ENCODE measurements at places on chromosomes 3 and 15.
A peak's percentile ranks its signal among the peaks of the same experiment; 100 is the strongest.

GRCh38 chr15:73873889-73874511, 636 bp downstream of the TBC1D21 start:
- peak; percentile 60 for DNase-seq

DNA sequence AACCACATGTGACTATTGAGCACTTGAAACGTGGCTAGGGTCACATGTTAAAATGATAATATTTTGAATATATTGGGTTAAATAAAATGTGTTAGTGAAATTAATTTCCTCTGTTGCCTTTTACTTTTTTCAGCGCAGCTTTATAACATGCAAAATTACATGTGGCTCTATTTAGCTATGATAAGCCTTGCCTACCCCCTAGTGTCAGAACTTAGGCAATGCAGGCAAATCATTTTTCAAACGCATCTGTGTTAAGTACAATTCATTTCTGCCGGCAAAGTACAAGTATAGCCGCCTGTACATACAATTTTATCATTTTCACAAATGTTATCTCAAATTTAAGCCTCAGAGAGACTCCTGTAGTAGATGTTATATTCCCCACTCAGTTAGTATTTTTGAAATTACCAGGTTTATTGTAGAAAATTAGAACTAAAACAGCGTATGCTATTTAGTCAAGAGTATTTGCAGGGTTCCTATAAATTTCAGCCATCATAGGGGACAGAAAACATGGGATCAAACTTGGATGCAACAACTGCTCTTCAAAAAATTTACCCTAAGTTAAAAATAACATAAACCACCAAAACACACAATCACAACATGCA, 56.1 kb downstream of the TAFA4 start:
- DNase-seq = peak; percentile 23

DNA sequence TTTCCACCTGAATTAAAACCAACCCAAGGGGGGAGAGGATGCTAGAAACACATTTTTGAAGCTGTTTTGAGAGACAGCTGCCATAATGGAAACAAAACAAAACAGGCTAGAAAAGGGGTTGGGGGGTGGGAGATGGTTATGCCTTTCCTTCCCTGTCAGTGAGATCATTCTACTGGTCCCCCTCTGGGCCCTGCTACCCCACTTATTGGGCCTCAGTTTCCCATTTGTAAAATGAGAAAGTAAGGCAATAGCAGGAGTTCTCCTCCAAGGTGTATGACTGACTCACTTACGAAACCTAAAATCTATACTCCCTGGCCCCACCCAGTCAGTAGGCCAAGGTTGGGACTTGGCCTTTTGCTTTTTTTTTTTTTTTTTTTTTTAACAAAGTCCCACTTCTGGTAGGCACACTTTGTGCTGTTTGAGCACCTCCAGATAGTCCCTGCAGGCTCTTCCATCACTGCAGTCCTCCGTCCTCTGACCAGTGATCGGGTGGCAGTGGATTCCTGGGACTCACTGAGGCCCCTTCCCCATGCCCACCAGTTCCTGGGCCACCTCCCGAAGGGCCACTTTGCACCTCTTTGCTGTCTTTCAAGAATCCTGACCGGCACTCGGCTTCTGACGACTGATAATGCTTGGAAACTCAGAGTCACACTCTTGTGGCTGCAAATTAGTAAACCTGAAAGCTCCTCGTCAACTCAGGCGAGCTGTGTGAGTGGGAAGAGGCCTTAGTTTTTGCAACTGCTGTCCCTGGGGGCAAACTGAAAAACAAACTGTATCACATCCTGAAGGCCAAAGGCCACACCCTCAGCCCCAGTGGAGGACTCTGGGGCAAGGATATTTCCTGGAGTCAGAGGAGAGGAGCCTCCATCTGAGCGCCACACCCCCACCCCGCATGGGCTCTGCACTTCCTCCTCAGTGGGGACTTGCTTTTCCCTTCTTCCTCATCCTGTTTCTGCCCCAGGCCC, 6.7 kb upstream of the PSTPIP1 start:
- DNase-seq = no peak

GRCh38 chr3:149003653-149004305, 12.4 kb downstream of the GYG1 start:
- DNase-seq = no peak

DNA sequence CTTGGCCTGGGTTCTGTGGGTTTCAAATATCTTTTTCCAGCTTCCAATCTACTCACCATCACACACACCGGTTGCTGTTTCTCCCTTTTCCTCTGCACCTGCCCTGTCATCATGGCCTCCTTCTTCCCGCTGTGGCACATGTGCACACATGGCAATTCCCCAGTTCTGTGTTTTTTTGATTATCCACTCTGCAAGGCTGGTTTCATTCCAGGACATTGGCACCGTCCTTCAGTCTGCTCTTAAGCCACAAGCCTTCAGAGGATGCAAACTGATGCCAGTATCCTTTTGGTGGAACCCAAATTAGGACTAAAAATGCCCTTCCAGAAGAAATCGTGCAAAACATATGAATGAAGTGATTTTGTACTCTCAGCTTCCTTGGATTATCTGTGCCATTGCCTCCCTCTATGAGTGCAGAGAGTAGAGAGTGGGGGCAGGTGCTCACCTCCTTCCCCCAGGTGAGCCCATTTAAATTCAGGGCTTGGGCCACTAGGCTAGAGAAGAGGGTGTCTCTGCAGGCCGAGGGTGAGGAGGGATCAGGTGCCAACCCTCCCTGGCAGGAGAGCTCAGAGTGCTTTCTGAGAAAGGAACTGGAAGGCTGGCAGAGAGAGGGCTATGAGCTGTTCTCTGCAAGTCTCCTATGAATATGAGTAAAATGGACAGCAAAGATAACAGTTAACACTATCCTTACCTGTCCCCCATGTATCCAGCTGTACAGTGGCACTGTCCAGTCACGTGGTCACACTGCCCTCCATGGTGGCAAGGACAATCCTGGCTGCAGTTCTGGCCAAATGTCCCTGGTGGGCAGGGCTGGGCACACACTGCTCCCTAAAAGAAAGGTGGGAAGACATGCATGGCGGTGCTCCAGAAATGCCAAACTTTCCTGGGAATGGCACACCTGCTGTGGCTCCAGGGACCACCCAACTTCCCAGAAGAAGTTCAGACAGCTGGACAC, 100.8 kb downstream of the RAB11A start:
- DNase-seq = no peak

DNA sequence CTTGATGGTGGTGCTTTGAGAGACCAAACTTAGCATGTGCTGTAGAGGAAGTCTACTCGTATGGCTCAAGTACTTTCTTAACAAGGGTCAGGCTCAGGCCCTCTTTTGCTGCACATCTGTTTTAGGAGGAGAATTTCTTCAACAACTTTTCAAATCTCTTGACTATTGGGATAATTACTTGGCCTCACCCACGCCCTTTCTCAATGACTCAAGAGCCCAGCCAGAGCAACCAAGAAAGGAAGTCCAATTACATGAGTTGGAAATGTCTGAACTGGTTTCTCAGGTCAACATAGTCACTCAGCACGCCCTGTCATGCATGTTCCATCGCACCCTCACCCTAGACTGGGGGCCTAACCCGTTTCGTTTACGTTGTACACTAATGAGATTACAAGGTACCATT, 44.8 kb upstream of the UMPS start:
- DNase-seq = no peak

DNA sequence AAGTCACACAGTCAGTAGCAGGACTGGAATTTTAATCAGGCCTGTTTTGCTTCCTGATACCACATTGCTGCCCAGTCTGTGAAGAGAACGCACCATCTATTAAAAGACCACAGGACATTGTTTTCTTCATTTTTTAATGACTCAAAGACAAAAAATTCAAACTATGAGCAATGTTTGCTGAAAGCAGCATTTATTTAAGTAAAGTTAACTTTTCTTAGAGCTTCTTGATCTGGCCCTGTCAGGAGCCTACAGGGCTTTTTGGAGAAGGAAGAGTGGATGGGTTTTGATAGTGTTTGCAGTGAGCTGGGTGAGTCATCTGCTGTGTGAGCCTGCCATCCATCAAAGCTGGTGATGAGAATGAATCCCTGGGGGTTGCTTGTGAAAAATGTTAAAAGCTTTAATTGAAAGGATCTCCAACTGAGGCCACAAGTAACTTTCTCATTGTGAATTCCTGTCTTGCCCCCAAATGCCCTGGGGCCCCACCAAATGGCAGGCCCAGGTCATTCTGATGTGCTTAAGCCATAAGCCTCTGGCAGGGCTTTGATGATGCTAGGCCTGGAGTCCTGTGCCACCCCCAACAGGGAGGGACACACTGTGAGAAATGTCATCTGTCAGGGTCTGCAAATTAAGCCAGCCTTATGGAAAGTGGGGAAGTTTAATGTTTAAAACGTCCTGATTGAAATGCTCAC, 136.2 kb upstream of the PFN2 start:
- DNase-seq = no peak

All from NCI-H1694 (cell line).